ENCODE measurements at places on chromosomes 7 and 10.

GRCh38 chr7:144991041-144991440 is 155.2 kb upstream of the TPK1 start:
- DNase-seq = no peak

DNA sequence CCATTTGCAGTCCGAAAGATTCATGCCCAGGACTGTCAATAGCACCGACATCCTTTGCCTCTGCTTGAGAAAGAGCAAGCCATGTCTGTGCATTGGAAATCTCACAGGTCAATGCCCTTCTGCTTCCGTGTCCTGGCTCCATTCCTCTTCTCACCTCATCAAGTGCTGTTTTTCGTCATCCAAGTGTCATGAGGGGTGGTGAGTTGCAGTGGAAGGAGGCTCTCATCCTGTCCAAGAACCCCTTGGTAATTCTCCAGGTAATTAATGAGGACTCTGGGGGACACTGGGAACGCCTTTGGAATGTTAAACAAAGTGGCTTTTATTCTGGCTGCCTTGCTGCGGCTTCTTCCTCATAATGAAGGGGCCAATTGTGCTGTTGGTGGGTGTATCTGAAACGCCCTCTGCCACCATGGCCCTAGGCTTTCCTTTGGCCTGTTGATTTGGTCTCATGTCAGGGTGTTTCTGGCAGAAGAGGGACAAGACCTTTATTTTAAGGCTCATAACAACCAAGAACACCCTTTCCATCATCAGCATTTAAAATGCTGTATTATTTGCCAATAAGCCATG is 57.7 kb downstream of the PPP1R3C start:
- no peak for DNase-seq

DNA sequence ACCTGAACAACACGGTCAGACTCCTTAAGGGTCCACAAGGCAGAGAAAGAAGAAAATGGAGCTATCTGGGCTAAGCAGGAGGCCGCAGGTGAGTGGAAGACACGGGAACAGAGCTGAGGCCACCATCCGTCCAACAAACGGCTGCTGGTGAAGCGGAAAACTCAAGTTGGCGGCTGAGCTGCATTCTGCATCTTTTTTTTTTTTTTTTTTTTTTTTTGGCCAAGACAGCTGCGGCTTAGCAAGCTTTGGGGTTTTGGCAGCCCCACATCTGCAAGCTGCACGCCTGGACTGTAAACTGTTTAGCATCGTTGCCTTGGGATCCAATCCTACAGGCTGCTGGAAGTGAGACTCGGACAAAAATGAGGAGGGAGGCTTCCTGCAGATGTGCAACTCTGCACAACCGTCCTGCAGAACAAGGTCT is 37.4 kb downstream of the RGS10 start:
- DNase-seq = no peak

DNA sequence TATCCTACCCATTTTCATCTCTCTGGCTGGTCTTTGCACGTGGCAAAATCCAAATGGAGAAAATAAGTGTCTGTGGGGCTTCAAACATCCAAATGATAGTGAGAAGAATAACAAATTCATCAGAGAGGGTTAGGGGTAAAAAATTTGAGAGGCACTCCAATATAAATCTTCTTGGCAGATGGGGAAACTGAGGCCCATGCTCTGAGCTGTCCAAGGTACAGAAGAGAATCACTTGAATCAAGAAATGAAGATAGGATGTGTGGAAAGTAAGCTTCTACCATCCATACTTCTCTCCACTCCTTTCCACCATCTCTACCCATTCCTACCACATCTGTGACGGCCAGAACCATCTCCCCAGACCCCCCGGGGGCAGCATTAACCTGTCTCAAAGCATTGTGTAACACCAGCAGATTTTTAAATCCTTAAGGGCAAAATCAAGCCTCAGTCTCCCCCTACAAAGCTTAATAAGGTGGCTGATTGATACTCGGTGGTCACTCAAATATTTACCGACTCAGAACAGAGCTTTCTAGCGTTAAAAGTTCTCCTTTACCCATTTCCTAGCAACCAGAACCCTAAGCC is 818 bp downstream of the GOT1 start:
- no peak for DNase-seq

- DNase-seq = no peak
Observed at GRCh38 chr7:116101704-116102103, 71.1 kb upstream of the TFEC start.

DNA sequence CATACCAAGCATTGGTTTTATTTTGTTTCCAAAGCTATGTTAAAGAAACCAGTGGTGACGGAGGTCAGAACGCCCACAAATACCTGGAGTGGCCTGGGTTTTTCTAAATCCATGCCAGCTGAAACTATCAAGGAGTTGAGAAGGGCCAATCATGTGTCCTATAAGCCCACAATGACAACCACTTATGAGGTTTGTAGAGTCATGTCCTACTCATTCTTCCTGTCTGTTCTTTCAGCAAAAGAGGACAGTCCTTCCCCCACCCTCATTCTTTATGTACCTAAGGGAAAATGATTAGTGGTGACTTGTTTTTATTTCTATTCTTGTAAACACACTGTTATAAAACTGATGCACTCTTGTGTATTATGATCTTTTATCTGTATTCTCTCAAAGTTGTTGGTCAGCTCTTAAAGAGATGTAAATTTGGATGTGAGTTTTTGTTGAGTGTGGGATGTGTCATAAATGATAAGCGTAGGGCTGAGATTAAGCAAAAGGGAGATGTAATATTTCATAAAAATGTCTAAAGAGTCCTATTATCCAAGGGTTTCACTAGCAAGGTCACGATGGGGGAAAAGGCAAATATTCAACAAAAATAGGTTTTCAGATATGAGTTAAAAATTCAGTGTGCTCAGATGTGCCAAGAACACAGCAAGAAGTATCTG is 294.4 kb downstream of the BICC1 start:
- no peak for DNase-seq

- no peak for DNase-seq
Observed at GRCh38 chr10:110834629-110835301, 37.0 kb upstream of the PDCD4 start.

DNA sequence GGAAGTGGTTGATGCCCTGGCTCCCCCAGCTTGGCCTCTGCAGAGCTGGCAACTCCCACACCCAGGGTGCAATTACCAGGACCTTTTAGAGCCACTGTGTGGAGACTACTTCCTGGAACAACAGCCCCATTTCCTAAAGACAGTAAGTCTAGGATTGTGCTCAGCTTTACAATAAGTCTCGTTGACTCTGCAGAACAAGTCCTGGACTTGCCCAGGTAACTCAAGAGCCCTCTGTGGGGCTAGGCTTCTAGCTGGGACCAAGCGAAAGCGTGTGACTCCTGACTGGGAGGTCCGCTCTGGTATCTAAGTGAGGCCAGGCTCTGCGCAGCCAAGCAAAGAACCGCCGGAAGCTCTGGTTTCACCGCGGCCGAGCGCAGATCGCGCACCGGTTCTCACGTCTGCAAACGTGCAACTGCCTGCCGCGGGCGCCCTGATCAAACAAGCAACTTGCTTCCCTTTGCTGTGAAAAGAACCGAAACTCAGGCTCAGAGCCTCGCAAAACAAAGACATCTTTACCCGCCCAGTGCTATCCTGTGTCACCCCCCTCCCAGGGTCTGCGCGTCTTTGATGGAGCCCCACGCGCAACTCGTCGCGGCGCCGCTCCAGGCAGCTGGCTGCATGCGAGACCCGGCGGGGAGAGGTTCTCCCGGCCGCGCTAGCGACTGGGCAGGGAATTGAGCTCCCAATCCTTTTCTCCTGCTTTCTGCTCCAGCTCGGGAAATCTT is 4.4 kb upstream of the PDLIM1 start:
- peak; percentile 36 for DNase-seq

DNA sequence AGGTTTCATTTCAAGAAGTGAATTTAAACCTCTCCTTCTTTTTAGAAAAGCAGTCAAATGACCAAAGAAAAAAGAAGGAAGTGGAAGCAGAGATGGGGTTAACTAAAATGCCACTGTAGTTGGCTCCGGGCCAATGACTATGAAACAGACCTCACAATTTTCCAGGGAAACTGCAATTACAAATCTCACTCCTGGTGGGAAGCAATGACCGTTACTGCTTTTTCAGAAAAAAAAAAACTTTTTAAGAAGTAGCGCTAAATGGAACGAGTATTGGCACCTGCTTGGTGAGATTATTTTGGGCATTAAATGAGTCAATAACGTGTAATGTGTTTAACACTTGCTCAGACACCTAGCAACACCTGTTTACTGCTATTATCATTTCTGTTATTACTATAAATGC is 1.2 kb downstream of the SFRP4 start:
- peak; percentile 58 for DNase-seq

- DNase-seq = no peak
Observed at GRCh38 chr10:94344522-94345122, 18.1 kb downstream of the NOC3L start.

DNA sequence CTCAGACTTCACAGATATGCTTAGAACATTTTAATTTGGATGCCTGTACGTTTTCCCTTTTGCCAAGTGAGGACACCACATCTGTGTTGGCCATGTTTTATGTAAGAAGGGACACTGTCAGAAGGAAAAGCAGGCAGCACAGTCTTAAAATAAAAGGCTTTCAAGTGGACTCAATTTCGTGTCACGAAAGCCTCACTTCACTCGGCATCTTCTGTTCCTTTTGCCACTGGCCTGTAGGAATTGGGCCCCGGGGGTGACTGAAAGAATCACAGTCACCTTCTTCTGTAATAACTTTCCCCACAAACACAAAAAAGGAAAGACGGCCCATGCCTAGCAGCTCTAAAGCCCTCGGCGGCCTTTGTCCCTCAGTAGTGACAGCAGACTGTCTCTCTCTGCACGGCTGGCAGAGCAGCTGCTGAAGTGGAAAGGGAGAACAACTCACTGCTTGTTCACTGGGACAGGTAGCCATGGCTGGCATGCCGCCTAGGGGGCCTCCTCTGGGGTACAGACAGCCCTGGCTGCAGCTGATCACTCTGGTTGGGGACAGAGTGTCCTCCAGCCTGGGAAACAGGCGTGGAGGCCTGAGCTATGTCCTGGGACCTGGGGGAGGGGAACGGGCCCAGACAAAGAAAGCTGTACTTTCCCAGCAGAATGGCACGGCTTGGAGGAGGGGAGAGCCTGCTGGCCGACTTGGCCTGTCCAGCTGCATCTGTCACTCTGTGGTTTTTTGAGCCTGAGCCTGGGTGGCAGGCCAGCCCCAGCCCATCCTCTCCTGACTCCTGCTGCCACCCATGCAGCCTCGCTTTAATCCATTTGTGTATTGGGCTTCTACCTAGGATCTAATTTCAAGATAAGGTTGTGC is 4.4 kb downstream of the RASSF4 start:
- no peak for DNase-seq

- no peak for DNase-seq
Observed at GRCh38 chr7:144763291-144763690, 72.6 kb downstream of the TPK1 start.

DNA sequence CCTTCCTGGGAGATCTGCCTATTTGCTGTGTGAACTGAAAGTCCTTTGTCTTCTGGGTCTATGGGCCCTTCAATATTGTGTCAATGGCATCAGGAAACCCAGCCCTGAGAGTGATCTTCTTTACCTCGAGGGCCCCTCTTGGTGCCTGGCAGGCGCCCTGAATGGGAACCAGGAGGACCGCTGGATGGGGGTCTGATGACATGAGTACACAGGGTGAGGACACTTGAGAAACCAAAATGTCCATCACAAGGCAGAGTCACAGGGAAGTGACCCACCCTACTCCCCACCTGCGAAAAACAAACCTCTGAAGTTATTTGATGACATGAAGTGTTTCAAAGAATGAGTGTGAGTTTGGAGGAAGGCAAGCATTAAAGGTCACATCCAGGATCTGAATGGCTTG is 17.3 kb downstream of the SFTPA1 start:
- DNase-seq = no peak

DNA sequence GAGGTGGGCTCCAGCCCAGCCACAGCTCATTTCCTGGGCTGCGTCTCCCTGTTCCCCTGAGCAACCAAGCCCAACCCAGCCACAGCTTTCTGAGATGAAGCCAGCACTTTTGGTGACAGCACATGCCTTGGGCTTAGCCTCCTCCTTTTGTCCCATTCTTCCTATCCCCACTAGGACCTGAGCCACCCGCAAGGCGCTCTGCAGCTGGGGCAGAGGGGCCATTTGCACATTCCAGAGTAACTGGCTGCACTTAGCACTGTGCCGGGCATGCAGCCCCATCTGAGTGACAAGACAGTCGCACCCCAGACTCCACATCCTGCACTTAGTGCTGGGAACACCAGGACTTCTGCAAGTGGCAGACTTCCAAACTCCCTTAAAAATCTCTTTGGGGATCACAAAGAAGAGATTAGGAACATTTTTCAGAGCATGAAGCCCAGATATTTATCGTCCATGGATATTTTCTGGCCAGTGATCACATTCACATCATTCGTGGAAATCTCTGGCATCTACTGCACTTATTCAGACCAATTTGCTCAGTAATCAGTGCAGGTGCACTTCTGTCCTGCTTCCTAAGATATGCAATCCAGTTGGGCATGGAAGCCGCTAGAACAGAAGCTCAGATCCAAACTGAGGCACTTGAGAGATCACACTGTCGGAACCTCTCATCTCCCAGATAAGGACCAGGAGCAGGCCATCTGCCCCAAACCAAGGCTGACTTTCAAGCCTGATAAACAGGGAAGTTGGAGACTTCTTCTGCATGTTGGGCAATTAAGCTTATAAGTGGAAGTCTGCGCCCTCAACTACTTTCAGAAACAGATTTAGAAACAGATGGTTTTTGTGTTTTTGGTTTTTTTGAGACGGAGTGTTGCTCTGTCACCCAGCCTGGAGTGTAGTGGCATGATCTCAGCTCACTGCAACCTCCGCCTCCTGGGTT is 26.4 kb downstream of the CHST15 start:
- DNase-seq = no peak

DNA sequence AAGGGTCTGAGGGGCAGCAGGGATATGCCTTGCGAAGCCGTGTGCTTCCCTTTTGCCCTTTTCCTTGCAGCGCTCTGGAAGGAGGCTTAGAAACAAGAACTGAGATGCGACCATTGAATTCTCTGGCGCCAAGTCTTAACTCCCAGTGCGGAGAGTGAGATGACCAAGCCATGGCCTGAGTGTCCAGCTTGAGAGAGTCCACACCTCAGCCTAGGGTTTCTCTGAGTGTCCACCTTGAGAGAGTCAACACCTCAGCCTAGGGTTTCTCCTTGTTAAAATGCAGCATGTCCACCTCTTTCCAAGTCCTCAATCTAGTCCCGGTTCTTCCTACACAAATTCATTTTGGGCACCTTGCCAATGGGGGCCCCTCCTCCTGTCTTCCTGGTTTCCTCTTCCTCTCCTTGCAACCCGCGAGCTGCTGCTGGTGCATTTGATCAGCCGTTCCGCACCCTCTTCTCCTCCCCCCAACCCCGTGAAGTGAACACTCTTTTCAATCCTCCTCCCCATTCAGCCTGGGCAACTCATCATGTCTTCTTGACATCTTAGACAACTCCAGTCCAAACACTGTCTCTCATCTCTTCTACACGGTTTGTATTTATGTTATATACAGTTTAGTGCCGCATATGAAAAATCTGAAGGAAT is 178.2 kb upstream of the PITRM1 start:
- DNase-seq = no peak

GRCh38 chr7:35694161-35694783 is 663 bp downstream of the HERPUD2 start:
- DNase-seq = no peak

GRCh38 chr7:67006965-67007364 is 10.3 kb downstream of the TYW1 start:
- DNase-seq = no peak

GRCh38 chr7:5348134-5349004 is 65.6 kb downstream of the SLC29A4 start:
- DNase-seq = no peak

GRCh38 chr10:109732254-109732965 is 190.9 kb downstream of the XPNPEP1 start:
- DNase-seq = no peak

- no peak for DNase-seq
Observed at GRCh38 chr7:94028768-94029167, 24.6 kb upstream of the BET1 start.

- DNase-seq = no peak
Observed at GRCh38 chr10:76615049-76615448, 1022.6 kb downstream of the KCNMA1 start.

Measured in AML-193 (cell line).